Stimulated activated CD4-positive, alpha-beta T cell treated with anti-CD3 and anti-CD28 coated beads, Interleukin-2, amount 100 ng/mL, for 24 hours (primary cell): ENCODE measurements at places on chromosomes 6 and 20.
A peak's percentile ranks its signal among the peaks of the same experiment; 100 is the strongest.

GRCh38 chr20:24605937-24606455 lies 136.6 kb downstream of the SYNDIG1 start:
- DNase-seq, result no peak

GRCh38 chr20:59581993-59582679 lies 22.2 kb upstream of the PHACTR3 start:
- DNase-seq, result no peak

DNA sequence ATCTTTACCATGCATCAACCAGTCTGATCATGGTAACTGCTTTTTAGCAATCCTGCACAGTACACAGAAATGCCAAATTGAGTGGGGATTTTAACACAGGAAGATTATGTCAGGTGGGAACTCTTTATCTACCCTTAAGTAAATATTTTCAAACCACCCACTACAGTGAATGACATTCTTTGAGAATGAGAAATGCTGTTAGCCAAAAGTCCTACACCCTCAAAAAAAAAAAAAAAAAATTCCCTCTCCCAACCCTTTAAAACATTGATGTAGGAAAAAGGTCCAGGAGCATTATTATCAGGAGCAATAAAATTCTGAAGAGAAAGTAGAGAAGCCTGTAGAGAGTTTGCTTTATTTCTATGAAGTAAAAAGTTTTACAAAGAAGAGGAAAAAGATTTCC lies 307.2 kb upstream of the THEMIS start:
- DNase-seq, result no peak

- DNase-seq, result peak; percentile 59
Observed at GRCh38 chr6:42451333-42452170, at the start of gene TRERF1. TSS of gene TRERF1 (minus strand) at chr6:42451926. CDS start at chr6:42269590, 182,336 bp downstream.

- DNase-seq, result no peak
Observed at GRCh38 chr6:63597141-63598048, 25.1 kb downstream of the LOC128125822 start.

DNA sequence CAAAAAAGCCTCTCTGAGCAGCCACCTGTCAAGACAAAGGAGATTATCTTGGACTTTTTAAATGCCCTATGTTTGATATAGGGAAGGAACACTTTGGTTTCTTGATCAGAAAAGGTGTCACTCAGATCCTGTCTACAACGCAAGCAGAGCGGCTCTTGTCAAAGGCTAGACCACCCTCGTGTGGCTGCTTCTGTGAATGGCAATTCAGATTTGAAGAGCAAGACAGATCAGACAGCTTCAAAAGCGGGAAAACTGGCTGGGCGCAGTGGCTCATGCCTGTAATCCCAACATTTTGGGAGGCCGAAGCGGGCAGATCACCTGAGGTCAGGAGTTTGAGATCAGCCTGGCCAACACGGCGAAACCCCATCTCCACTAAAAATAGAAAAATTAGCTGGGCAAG lies 10.1 kb upstream of the NXT1 start:
- no peak for DNase-seq

GRCh38 chr6:113734982-113735381 lies 122.2 kb upstream of the MARCKS start:
- no peak for DNase-seq

DNA sequence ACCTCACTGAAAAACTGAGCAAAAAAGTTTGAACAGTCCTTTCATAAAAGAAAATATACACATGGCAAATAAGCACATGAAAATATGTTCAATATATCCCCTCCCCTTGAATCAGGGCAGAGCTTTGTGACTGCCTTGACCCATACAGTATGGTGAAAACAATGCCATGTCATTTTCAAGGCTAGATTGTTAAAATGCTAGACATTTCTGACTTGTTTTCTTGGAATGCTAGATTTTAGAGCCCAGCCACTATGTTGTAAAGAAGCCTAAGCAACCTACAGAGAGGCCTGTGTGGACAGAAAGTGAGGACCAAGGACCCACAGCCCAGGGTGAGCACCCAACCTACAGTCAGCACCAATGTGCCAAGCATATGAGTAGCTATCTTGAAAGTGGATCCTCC lies 17.1 kb upstream of the ASF1A start:
- DNase-seq, result no peak

GRCh38 chr6:30542404-30542725 lies 13.9 kb downstream of the GNL1 start:
- no peak for DNase-seq

GRCh38 chr6:71822625-71823024 lies 63.7 kb upstream of the RIMS1 start:
- DNase-seq, result no peak

DNA sequence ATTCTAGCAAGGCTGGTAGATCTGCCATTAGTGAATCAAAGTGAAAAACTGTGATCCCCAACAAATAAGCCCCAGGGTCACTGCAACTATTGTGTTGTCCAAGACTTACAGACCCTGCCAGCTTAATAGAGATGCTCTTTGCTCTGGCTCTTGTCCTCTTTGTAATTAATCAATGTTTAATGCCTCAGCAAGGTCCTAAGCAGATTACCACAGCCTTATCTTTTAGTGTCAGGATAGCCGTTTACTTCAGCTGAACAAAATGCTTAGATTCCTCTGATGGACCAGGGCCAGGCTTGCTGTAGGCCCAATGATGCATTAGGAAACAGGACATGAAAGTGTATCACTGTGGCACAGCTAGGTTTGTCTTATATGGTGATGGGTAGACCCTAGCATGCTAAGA lies 353.3 kb downstream of the HACE1 start:
- DNase-seq, result no peak

DNA sequence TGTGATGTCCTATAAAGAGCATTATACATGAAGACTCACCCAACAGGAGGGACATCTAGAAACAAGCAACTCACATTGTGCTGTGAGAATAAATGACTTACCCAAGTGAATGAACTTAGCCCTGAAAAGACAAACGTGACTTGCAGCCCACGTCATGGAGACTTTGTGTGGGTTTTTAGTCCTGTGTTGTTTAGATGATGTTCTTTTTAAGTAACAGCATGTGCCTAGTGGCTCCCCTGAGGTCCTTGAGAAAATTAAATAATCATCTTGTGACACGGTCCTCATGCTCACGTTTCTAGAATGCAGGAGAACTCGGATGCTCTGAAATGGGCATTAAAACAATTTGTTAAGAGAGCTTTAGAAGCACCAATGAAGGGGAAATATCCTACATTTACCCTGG lies 165.1 kb downstream of the SASH1 start:
- DNase-seq, result no peak

DNA sequence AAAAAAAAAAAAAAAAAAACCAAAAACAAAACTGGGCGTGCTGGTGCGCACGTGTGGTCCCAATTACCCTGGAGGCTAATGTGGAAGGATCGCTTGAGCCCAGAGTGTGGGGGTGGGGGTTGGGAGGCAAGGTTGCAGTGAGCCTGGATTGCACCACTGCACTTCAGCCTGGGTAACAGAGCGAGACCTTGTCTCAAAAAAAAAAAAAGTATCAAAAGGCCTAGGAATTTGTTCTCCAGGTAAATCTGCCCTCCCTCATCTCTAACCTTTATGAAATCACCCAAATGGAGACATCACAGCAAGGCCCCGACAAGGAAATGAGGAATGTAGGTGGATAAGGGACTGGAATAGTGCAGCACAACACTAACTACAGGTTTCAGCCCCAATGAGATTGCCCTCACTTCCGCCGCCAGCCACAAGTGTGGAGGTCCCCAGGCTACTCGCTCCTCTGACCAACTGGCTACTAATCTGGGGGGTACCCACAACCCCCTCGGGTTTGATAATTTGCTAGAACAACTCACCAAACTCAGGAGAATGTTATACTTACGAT lies 36.8 kb upstream of the DDR1 start:
- no peak for DNase-seq

DNA sequence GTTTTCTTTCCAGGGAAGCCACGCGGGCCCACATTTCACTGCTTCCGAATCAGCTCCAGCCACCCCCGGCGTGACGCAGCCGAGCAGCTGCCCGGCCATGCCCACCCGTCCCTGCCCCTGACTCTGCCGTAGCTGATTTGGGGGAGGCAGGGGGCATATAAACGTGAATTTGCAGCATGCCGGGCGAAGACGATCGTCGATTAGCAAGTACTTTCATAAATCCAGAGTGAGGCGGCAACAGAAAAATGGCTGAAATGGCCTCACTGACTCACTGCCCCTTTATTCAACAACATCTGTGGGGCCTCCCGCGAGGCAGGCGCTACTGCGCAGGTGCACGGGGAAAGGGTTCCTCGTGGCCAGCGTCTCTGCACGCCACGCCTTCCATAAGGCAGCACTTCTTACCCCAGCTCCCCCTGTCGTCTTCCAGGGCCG lies 118.0 kb downstream of the DLL1 start:
- peak; percentile 8 for DNase-seq

DNA sequence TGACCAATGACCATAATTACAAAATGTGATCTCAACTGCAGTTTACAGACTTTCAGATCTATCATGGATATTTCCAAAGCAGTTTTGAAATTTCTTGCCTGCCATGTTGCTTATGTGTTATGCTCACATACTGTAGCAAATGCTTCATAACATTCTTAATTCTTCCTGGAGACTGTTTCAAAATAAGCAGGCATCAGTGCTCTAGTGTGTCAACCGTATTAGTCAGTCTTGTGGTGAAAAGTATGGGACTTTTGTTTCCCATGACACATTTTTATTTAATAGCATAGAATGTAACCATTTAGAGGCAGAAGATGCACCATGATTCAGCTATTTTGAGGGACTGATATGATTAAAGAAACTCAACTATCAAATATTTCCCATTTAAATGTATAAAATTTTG lies 1.7 kb downstream of the POPDC3 start:
- DNase-seq, result no peak

DNA sequence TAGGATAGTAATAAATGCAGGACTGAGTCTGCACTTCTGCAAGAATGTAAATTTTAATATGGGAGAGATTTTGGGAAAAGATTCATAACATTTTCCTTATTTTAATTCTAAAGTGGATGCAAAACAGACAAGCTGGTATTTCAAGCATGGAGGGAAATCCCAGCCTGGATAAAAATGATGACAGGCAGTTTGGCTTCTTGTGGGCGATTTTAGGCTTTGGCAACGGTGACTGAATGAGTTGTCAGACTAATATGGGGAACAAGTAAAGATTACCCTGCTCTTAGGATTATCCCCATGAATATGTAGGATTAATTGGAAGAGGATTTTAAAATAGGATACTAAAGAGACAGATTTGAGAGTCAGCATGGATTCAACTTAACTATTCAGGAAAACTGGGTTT lies 21.0 kb downstream of the OGFRL1 start:
- DNase-seq, result no peak

GRCh38 chr20:6152777-6153176 lies 29.9 kb upstream of the FERMT1 start:
- no peak for DNase-seq

GRCh38 chr20:62873280-62873679 lies 11.7 kb upstream of the TCFL5 start:
- DNase-seq, result no peak

- DNase-seq, result no peak
Observed at GRCh38 chr6:10740061-10740460, 7.5 kb upstream of the TMEM14B start.

DNA sequence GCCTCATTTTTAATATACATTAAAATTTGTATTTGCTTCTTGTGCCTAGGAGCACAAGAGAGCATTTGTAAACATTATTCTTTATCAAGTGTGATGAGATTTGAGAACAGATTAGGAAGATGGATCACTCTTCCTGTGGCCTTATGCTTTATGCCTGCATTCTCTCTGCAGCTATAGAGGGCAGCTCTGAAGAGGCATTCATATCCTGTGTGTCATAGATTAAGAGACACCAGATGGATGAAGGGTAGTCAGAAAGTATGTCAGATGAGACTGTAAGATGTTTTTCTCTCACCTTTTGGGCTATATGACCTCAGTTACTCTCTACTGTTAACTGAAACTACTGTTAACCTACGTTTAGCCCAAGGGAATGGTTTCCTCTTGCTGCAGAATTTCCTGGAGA lies 61.4 kb downstream of the DNAH8 start:
- no peak for DNase-seq

GRCh38 chr6:45822873-45823272 lies 192.8 kb downstream of the CLIC5 start:
- no peak for DNase-seq
